Naive B cell (primary cell): ENCODE measurements at places on chromosomes 3 and 15.

DNA sequence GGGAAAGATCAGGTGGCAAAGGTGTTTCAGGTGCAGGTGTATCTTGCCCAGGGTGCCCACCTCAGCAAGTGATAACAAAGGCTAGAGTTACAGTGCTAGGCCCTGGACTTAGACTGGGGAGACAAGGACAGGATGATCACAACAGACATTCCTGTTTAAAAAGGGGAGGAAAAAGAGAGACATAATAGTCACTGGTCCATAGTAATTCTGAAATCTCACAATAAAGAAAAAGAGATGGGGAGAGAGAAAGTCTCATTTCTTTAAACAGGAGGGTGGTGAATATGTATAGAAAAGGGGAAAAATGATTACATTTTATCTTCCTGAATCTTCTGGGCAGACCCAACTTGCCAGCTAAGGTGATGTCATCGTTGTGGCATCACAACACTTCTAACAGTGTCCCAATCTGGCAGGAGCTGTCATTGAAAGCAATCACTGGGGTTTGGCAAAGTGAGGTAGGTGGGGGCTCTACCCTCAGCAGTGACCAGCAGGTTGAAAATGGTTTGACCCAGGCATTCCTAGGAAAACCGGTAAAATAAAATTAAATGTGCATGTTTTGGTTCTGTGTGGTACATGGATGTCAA, 99.5 kb downstream of the ZNF621 start:
- DNase-seq: peak; percentile 44

DNA sequence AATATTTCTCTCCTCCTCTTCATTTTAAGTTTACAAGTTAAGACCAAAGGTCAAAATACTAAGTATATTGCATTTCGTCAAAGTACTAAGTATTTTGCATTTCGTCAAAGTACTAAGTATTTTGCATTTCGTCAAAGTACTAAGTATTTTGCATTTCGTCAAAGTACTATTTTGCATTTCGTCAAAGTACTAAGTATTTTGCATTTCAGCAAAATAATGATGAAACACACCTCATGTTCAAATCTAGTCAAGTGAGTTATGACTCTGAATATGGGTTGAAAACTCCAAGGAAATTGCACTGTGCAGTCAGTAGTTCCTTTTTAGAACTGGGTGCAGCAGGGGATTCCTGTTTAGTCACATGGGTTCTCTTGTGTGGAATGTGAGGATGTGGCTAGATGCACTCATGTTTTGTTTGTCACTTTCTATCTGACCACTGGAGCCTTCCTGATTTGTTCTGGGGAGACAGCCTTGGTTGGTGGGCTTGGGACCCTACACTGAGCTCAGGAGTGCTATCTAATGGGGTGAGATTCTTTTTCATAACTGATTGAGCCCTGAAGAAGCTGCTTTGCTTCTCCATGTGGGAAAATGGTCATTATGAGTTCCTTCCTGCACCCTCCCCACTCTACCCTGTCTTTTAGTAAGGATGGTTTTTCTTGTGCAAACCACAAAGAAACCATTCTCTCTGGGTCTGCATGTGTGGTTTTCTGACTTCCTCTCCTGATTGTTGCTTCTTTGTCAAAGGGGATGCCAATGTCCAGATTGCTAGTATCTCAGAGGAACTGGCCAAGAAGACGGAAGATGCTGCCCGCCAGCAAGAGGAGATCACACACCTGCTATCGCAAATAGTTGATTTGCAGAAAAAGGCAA, 73.4 kb downstream of the CCK start:
- DNase-seq: no peak

GRCh38 chr15:27220199-27220598, 249.2 kb downstream of the GABRG3 start:
- no peak for DNase-seq

DNA sequence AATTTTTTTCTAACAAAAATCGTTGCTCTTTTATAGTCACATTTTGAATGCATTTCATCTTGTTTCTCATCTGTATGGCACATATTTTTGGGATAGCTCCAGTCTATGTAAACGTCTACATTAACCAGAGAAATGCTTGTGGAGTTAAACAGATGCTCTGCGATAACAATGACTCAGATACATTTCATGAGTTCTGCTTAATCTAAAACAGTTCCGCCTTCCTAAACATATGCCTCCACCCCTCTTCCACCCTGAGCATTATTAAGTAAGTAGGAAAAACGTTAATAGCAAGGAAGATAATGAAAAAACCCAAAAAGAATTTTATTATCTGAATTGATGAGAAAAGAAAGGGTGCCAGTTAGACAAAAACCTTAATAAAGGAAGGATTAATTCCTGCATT, 396.1 kb downstream of the TUSC7 start:
- no peak for DNase-seq

- DNase-seq: no peak
Measured at GRCh38 chr3:190122198-190122771, 1.6 kb upstream of the P3H2 start.

DNA sequence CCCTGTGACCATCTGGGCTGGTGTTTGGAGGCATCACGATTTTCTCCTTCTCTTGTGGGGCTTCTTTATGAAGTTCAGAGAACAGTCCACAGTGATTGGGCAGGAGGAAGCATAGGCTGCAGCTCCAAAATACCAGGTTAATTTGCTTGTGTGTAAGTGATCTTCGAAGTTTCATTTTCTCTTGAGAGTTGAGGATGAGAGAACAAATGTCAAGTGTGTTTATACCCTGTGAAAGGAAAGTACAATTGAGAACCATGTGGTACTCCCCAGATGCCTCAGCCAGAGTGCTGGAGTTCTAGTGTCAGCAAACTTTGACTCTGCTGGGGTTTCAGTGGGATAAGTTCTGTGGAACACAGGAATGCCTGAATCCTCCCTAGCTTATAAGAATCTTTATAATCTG, 357.1 kb upstream of the CFAP20DC start:
- no peak for DNase-seq

DNA sequence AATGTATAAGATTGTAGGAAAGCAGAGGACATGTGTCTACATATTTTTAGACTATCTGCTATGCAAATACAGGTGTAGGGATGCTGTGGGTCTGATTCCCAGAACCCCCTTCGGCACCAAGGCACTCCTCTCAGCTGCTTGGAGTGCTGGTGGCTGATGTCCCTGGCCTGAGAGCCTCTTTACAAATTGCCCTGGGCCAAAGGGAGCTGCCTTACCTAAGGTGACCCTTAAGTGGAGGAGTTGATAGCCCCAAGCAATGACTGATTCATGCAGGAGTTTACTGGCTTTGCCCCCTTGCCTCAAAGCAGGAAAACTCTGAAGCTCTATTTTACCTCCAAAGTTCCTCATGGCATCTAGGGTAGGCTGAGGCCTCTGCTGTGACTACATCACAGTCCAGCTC, 83.0 kb downstream of the ZNF385D start:
- no peak for DNase-seq

DNA sequence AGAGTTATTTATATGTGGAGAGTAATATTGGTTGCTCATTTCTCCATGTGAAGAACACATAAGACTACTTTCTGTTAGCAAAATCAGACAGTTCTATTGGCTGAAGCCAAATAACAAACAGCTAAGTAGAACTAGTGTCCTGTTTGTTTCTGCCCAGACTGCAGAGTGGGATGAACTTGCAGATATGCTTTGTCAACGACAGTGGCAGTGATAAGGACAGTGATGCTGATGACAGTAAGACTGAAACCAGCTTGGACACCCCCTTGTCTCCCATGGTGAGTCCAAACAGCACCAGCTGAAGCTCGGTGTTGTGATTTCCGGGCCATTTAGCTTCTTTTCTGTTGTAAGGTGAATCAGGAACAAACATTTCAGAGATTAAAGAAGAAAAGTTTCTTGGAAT, 102.6 kb upstream of the IL12A start:
- DNase-seq: no peak

DNA sequence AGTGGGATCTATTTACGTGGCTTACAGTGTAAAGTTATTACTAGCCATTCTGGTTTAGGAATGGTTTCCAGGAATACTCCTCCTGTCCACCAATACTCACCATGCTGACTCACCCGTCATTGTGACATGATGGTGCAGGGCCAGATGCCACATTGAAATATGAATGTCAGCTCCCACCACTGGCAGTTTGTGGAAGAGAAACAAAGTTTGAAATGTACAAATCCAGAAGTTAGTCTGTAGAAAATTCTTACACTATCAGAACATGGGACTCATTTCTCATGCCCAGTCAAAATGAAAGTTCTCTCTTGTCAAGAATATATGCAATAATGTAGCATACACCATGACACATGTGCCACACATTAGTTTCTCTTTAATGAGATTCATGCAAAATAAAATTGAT, 14.4 kb upstream of the TSPAN3 start:
- DNase-seq: no peak

GRCh38 chr3:130779486-130779885, 32.9 kb upstream of the PIK3R4 start:
- DNase-seq: no peak

DNA sequence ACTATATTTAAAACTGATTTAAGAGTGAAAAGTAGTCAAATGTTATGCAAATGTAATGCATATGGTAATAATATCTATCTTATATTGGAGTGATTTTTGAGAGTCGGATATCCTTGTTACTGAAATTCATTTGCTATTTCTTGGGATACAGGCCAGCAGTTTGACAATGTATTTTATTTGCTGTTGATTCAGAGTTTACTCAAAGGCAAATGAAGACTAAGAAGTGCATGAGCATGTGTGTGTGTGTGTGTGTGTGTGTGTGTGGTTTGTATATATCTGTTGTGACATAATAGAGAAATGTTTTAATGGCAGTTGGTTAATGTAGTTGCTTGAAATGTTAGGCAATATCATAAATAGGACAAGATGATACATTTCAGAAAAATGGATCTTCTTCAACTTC, 39.0 kb downstream of the UNC13C start:
- DNase-seq: no peak

GRCh38 chr3:62708638-62709373, 166.4 kb downstream of the CADPS start:
- DNase-seq: no peak

DNA sequence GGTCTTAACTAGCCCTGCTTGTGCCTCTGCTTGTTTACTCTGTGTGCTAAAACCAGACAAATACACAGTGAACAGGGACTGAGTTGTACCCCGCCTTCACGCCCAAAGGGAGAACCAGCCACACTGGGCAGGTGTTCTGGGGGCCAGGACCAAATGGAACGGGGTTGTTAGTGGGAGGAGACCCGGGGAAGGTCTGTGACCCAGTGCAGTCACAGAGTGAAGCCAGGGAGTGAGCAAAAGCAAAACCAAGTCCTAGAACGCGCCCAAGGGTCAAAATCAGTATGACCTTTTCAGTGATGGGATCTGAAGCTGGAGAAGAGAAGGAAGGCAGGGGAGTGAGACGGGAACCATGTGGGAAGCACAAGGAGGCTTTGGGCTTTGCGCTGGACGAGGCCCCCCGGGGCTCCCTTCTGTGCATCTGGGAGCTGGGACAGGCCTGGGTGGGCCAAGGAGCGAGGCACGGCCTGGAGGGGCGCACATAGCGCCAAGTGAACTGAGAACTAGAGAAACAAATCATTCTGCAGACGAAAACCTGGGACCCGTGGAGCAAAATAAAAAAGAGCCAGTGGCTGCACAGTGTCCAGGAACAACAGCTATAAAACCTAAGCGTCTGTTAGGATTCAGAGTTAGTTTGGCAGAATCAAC, 78.3 kb upstream of the ALDH1A3 start:
- no peak for DNase-seq

DNA sequence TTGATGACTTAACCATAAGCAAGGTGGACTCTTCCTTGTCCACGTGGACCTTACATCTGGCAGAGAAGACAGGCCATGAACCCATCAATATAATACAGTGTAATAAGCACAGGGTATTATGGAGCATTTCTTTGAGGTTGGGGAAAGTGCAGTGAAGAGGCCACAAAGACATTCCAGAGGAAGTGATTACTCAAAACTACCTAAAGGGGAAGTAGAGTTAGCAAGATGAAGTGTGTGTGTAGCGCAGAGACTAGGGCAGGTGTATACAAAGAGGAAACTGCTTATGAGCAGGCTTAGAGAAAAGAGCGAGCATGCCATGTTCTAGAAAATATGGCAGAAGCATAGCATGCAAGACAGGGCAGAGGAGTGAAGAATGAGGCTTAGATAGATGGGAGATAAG, 17.9 kb downstream of the CP start:
- DNase-seq: peak; percentile 55

GRCh38 chr15:93072011-93072410, 17.0 kb downstream of the RGMA start:
- no peak for DNase-seq

DNA sequence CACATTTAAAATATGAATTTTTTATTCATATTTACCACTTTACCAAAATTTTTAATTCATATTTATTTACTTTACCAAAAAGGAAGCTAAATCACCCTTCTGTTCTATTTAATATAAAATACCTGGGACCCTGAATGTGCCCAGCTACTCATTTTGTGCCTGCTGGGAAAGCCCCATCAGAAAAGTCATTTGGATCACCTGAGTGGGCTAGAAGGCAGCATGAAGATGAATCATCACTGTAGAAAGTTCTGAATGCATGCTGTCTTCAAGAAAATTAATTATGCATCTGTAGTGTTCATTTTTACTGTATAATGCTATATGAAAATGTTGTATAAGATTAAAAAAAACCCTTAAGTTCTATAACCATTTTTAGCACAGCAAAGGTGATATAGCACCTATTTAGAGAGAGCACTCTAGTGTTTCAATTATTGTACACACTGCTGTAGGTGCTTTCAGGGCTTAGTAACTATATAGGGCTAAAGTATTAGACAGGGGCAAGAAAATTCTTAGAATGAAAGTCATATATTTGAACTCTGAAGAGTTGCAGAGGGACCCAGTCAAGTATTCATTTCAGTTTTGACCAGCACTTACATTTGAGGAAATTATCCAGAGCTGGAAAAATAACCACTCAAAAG, 175.1 kb downstream of the NFKBIZ start:
- no peak for DNase-seq

DNA sequence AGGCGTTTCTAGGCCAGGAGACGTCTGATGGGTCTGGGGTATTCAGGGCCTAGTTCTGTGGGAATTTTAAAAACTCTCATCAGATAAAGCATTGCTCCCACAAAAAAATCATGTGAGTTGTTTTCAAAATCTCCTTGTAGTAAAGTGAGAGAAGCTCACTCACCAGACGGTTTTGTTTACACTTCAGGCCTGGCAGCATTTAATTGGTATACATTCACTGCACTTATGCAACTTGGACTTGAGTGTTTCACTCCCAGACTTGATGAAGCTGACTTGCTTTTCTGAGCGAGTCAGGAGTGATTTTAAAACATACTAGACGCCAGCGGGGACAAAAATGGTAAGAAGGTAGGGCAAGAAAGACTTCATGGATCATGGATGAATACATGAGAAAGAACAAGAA, 75.2 kb downstream of the SLCO3A1 start:
- no peak for DNase-seq

DNA sequence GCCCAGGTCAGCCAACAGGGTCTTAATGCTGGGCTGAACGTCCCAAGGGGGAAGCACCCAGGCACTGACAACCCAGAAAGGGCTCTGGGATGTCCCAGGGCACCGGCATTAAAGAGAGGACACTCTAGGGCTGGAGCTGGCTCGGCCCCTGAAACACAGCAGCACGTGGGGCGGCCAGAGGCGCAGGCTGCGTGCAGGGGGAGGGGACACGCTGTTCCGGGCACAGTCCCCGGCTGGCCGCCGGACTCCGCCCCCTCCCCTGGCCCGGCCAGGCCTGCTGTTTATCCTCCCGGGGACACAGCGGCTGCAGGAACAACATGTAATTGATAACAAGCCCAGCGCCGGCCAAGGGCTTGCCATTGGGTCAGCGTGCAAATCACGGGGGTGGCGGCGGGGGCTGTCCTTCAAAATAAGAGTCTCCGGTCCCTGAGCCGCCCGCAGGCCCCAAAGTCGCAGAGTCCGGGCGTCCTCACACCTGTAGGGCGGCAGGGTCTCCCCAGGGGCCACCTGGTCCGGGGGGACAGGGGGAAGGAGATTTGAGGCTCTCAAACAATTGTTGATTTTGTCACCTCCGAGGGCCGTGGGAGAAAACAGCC, 1.3 kb downstream of the KLF15 start:
- peak; percentile 13 for DNase-seq
